RCC 7860 (cell line): ENCODE measurements at places on chromosomes 6 and 20.

GRCh38 chr20:36866164-36866563 is 9.8 kb upstream of the TLDC2 start:
- no peak for DNase-seq

GRCh38 chr20:58179432-58180099 is 48.9 kb downstream of the ANKRD60 start:
- peak; percentile 35 for DNase-seq

- no peak for DNase-seq
These were observed 63.0 kb downstream of the TRAM2 start for GRCh38 chr6:52513896-52514295.

GRCh38 chr6:83470001-83470400 is 39.1 kb upstream of the ME1 start:
- DNase-seq, result no peak
